Epithelial cell of prostate (primary cell): ENCODE measurements at places on chromosomes 12 and 14.

DNA sequence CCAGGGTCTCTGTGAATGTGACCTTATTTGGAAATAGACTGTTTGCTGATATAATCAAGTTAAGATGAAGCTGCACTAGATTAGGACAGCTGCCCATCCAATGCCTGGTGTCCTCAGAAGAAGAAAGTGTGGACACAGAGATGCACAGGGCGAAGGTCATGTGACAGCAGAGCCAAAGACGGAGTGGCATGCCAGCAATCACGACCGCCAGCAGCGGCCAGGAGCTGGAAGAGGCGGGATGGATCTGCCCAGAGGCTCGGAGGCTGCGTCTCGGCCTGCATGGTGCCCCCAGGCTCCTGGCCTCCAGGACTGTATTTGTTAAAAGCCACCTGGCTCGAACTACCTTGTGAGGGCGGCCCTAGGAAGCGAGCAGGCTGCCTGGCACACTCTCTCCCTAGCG lies 76.5 kb downstream of the RFLNA start:
- no peak for DNase-seq

GRCh38 chr12:63919756-63920155 lies 75.3 kb downstream of the SRGAP1 start:
- no peak for DNase-seq

- DNase-seq, result no peak
Observed at GRCh38 chr12:8637244-8637643, 24.6 kb upstream of the AICDA start.

- no peak for DNase-seq
Observed at GRCh38 chr14:43671716-43672485, 835.2 kb downstream of the FSCB start.

DNA sequence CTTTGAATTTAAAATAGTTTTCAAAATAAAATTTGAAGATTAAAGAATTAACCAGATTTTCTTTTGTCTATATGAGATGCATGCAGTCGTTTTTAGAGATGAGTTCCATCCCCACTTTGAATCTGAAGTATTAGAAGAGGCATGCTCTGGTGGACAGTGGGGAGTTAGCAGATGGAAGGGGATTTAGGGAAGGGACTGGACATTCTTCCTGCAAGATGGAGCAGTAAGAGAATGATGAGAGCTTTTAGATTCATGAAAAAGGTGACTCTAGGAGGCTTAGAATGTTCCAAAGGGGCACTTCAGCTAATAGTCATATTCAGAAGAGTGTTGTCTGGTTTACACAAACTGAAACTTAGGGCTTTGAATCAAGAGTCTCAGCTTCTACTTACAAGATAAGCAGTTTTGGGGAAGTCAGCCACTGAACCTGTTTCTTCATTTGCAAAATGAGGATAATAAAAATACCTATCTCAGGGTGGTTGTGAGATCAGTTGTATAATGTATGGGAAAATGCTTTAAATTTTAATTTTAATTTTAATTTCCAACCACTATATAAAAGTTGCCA lies 3.7 kb downstream of the ZBTB1 start:
- no peak for DNase-seq

- no peak for DNase-seq
Observed at GRCh38 chr12:43213608-43214007, 338.4 kb downstream of the ADAMTS20 start.

DNA sequence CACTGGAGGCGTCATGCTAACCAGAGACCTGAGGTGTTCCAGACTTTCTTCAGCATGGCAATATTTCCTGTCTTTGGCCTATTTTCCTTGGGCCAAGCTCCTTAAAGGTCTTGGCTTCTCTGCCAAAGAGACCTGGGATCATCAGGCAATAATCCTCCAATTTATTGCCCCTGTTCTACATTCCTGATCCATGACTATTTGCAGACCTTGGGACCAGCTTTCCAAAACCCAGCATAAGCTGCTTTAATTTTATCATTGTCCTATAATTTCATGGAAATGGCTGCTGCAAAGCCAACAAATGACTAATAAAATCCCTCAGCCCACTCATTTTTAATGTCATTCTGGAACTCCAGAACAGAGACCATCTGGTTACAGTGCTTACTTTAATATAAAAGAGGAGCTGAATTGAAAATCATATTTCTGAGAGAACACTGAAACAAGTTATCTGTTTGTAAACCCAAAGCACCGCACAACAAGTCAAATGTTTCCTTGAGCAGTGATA lies 166.9 kb upstream of the BTG1 start:
- no peak for DNase-seq

GRCh38 chr14:63203618-63204406 lies 431 bp upstream of the RHOJ start:
- no peak for DNase-seq

DNA sequence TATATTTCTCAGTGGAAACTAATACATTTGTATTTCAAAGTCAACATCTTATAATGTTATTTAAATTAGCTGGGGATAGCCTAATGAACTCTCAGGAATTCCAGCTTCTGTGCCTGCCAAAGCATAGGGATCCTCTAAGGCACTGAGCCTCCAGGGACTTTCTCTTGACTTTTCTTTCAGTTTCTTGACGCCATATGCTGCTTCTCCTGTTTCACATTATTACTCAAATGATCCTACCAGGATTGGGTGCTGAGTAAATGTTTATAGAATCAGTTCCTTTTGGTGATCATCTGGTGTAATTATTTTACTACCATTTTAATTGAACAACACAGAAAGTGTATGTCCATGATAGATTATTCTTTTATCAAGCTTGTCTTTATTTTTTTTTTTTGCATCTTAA lies 7.9 kb downstream of the METTL25 start:
- no peak for DNase-seq

GRCh38 chr14:72649603-72650227 lies 244.2 kb downstream of the DPF3 start:
- DNase-seq, result no peak
